Suprapubic skin (tissue), 4 donors: ENCODE measurements at places on chromosomes 4 and X.

- peaks cover 26% of the 10 kb centered on the region for H3K27me3 ChIP-seq
- no peaks in the 10 kb centered on the region for H3K4me1 ChIP-seq
- no peak for DNase-seq
- H3K4me3 ChIP-seq: no peak overlapping the region
- no peaks in the 10 kb centered on the region for H3K36me3 ChIP-seq
- H3K27ac ChIP-seq: no peak overlapping the region
Observed at GRCh38 chr4:121943941-121944340, 7.9 kb downstream of the TRPC3 start.

GRCh38 chrX:84188320-84188834 lies 378 bp upstream of the RPS6KA6 start:
- no peaks in the 10 kb centered on the region for H3K4me1 ChIP-seq
- H3K27me3 ChIP-seq: no peaks in the 10 kb centered on the region
- no peak overlapping the region for H3K27ac ChIP-seq
- H3K4me3 ChIP-seq: peak overlapping the region; percentile 62

GRCh38 chrX:150565551-150565950 lies 2.9 kb upstream of the MTM1 start:
- H3K36me3 ChIP-seq: no peaks in the 10 kb centered on the region
- no peak for DNase-seq
- H3K4me1 ChIP-seq: peaks cover 13% of the 10 kb centered on the region
- no peaks in the 10 kb centered on the region for H3K27me3 ChIP-seq

DNA sequence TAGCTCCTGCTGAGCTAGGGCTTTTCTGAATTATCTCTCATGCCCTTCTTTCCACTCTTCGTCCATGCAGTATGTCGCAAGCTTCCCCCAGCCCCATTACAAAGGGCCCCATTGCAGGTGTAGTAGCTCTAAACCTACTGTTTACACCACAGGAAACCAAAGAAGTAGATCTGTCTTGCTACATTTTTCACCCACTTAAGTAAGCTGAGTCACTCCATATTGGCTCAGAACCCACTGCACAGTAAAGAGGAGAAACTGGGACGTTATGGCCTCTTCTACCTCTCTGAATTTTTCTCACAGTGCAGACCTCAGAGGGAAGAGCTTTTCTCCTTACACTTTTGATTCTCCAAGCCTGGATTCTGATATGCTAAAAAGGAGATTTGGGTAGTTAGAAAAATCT lies 200.2 kb downstream of the SMARCA1 start:
- no peaks in the 10 kb centered on the region for H3K36me3 ChIP-seq
- H3K27ac ChIP-seq: no peak overlapping the region
- no peaks in the 10 kb centered on the region for H3K27me3 ChIP-seq
- H3K4me1 ChIP-seq: no peaks in the 10 kb centered on the region
- no peak for DNase-seq
- no peak overlapping the region for H3K4me3 ChIP-seq

DNA sequence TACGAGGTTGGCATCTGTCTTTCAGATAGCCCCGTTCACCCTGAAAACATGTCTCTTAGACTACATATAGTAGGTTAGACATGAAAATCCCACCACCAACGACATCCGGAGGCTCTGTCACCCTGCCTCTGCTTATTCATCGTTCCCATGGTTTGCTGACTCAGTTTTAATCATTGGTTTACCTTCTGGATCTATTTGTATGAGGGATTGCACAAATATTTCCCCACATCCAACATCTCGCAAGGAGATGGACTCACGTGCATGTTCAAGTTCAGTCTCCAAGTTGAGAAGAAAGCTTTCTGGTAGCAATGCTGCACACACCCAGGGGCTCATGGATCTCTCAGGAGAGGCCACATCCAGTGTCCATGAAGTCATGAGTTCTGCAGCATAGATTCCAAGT lies 10.8 kb downstream of the CETN2 start:
- H3K4me1 ChIP-seq: no peaks in the 10 kb centered on the region
- H3K36me3 ChIP-seq: no peaks in the 10 kb centered on the region
- H3K4me3 ChIP-seq: no peak overlapping the region
- DNase-seq: no peak

- H3K4me1 ChIP-seq: peaks cover 22% of the 10 kb centered on the region
- H3K4me3 ChIP-seq: peak overlapping the region; percentile 98
- no peaks in the 10 kb centered on the region for H3K36me3 ChIP-seq
Observed at GRCh38 chr4:39043861-39044363, 11.7 kb upstream of the TMEM156 start.
